ENCODE measurements at places on chromosomes 6 and 20.

DNA sequence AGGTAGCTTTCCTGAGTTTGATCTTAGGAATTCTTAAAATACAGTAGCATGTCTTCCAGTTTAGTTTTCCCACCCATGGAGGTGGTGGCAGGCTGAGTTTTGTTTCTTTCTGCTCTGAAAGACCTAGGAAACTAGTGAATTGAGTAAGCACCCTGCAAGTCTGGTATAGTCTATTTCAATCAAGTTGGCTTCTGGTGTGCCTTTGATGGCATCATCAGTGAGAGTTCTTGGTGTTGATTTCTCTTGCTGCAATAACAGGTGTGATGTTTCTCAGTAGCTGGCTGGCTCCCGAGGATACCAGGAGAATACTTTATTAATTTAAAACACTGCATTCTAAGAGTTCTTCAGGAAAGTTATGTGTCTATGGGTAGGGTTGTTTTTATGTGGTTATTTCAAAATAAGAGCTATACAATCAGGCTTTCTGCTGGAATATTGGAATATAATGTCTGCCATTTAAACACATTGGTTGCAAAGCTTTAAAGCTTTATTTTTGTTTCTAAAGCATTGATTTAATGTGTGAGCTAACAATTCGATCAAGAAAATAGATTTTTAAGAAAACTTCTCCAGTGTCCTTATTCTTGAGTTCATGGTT lies 19.0 kb downstream of the VAPB start:
- DNase-seq: no peak

DNA sequence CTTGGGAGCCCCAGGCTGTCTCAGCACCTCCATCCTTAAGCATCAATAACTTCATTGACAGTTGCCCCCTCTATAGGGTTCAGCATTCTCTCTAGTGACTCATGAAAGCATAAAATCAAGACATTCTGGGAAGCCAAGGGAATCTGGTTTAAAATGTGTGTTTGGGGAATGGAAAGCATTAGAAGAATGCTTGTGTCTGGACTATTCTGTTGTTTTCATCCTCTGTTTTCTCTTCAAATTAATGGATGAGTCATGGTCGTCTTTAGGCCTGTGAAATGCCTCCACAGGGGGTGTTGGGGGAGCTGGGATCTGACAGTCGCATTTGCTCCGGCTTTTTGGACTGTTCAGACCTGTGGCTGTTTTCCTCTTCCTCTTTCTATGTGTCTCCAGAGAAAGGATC lies 279.7 kb downstream of the CDC5L start:
- DNase-seq: no peak

GRCh38 chr6:135183002-135183531 lies 2.0 kb downstream of the MYB start:
- no peak for DNase-seq

DNA sequence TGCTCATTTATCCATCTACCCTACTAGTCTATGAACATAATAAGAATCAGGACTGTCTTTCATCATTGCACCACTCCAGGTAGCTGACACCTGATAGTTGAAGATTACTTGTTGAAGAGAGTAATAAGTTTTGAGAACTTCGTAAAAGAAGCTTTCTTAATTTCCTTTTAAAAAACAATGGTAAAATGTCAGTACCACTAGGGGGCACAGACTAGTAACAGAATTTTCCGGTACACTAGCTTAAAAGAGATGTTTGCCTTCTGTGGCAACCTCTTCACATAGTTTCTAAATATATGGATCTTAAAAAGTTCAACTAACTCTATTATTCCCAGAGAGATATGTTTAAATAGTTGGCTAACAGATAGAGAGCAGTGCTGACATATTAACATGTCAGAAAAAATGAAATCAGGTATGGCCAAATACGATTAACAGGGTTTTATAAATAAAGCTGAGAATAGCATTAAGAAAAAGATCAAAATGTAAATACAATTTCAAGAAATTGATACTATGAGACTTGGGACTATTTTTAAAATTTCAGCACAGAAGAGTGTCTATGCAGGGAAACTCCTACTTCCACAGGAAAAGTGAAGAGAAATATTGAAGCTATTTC lies 5.4 kb upstream of the KCNQ5 start:
- DNase-seq: peak; percentile 24

DNA sequence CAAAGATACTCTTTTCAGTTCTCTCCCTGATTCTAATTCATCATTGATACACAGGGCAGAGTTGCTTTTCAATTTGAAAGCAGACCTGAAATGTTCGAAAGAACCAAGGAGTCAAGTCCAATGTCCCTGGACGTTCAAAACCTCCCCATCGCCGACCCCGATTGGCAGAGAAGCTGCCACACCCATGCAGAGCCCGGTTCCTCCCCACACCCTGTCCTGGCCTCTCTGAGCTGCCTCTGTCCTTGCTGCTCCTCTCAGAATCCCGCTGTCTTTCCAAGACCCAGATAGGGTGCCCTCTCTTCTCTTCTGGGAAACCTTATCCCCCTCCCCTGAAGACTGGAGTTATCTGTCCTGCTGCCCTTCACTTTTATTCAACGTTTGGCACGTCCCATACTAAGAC lies 52.3 kb upstream of the CITED2 start:
- DNase-seq: no peak

GRCh38 chr6:81834141-81834681 lies 81.7 kb upstream of the TENT5A start:
- no peak for DNase-seq

DNA sequence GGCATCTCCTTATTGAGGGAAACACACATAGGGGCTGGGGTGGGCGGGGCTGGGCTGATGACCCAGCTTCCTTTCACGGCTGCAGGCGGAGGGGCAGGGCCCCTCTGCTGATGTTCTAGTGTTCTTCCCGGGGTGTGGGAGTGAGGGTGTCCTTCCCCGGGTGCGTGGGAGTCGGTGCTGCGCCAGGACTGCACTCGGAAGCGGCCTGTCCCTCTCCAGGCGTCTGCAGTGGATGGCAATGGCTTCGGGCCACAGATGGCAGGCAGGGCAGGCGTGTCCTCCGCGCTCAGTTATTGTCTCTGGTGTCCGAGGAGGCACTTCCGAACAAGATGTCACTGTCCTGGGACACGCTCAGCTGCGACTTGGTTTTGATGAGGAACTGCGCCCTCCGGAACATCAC lies 19.2 kb downstream of the KCNG1 start:
- no peak for DNase-seq

DNA sequence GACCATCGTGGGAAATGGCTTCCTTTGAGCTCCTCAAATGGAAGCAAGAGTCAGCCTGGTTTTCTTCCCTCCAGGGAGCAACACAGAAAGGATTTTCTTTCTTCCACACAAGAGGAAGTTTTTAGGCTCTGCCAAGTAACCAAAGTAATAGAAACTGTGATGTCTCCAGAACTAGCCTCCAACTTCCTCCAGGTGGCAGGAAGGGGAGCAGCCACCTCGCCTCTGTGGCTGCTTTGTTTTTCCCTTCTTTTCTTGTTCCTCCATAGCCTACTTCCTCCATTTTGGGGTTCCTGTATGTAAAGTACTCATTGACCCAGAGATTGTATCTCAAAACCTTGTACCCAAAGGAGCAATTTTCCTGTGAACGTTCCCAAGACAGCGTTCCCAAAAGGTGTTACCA lies 32.7 kb upstream of the CCR6 start:
- DNase-seq: no peak

GRCh38 chr6:30664994-30665767 lies 7.6 kb downstream of the DHX16 start:
- DNase-seq: no peak

DNA sequence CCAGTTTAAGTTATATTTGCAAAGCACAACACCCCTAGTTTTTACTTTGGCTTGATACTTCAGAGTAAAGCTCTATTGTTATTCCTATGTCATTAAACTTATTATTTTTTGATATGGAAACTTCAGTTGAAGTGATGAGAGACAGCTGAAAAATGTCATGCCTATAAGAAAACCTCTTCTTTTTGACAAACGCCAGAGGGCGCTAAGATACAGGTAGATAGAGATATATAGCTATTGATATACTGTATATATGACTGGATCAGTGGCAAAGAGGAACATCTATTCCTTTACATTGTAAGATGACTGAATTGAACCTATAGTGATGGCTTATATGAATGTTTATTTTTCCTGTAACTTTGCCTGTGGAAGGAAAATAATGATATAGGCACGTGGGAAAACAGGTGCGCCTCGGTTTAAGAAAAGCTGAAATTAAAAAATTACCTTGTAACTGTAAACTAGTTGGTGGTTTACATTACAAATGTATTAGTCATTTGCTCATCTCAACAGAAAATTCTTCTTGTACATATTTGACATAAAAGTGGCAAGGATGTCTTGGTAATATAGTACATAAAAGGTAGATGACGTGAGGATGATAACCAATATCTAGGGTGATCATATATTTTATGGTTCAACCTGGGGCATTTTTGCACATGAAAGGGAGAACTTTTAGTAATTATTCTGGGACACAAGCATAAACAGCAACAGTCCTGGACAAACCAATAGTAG lies 74.1 kb downstream of the LAMA4 start:
- DNase-seq: peak; percentile 78

- DNase-seq: no peak
These were observed 13.2 kb downstream of the TMEM74B start for GRCh38 chr20:1171461-1172093.

DNA sequence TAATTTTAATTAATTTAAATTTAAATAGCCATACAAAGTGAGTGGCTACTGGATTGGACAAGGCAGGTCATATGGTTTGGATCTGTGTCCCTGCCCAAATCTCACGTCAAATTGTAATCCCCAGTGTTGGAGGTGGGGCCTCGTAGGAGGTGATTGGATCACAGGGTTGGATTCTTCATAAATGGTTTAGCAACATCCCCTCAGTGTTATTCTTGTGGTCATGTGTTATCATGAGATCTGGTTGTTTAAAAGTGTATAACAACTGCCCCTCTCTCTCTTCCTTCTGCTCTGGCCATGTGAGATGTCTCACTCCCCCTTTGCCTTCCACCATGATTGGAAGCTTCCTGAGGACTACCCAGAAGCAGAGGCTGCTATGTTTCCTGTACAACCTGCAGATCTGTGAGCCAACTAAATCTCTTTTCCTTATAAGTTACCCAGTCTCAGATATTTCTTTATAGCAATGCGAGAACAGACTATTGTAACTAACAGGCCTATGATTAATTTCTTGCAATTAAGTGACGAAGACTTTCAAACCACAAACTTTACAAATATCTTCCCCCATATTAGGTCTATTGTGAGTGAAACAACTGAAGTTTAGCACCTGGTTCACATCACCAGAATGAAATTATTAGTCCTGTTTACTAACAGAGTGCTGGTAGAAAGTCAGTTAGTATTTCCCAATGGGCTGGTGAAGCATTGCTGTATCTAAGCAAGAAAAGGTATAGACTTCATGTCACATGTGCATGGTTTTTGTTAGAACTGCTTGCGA lies 60.0 kb upstream of the TNFAIP3 start:
- DNase-seq: no peak

DNA sequence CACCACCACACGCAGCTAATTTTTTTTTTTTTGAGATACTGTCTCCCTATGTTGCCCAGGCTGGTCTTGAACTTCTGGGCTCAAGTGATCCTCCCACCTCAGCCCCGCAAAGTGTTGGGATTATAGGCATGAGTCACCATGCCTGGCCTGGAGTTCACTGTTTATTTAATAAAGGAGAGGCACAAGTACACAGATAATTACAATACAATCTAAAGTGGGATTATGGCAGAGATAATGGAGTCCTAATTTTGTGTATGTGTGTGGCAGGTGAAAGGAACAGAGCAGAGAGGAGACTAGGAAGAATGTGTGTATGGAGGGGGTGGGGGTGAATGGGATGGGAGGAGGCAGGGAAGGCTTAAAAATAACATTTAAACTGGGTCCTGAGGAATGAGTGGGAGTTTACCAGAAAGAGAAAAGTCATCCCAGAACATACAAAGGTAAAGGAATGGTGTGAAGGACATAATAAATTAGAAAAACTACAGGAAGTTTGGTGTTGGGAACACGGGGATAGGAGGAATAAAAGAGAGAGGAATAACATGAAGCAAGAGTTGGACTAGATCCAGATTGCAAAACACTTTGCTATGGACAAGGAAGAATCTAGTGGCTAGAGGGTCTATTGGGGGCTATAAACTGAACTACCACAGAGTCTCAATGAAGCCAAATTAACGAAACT lies 4.4 kb downstream of the NCOA5 start:
- DNase-seq: no peak

DNA sequence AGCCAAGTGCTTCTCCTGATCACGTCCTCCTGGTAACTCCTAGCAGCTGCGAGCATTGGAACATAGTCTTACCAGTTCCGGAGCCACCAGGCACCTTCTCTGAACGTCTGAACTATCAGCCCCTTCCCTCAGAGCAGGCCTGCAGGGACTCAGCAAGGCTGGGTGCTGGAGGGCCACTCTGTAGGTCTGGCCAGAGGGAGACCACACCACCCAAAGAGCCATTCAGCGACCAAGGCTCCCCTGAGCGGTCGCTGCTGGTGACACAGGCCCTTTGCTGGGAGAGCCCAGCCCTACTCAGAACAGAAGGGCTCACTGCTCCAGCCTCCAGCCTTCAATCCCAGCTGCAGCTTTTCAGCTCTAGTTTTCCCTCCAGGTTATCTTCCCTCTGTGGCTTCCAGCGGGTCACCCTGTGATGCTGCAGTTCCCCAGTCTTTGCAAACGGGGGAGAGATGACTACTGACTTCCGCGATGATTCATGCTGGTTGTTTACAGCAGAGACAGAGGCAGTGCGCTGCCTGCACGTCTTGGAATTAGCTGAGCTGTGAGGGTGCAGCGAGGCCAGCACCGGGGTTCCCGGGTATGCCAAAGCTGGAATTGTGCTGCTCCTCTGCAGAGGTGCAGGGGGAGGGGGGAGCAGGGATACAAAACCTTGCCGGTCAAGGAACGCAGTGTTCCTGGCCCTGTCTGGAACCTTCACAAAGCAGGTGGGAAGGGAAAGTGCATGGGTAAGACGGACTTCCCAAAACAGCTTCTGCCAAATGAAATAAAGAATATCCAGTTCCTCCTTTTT lies 161.4 kb downstream of the LY86 start:
- DNase-seq: no peak

DNA sequence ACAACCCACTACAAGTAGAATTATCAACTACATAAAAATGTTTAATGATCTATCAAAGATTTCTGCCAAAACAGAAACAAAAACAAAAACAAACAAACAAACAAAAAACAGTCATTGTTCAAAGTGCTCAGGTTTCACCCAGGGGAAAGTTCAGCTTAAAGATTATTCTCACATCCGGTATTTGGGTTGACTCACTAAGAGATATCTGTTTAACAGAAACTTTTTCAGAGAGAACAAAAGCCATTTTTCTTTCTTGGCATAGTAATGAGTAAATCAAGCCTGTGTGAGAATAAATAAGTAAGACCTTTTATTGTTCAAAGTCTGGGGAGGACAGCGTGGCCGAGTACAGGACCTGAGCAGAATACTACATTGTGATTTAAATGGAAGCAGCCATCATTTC lies 143.6 kb downstream of the RCAN2 start:
- DNase-seq: no peak

DNA sequence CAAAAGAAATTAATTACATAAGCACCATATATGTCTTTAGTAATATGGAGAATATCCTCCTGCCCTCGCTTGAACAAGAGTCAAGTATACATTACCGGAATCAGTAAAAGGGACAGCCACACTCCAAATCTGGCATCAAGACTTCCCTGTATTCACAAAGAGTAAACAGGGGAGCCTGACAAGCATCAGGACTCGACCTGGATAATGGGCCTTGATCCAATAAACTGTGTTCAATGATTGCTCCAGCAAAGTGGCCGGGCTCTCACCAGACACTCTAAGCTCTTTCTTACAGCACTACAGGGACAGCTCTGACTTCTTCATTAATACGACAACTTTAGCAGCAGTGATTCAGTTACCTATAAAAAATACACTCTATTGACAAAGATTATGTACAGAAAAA lies 307.9 kb upstream of the POU3F2 start:
- no peak for DNase-seq

Measured in NCI-H1694 treated with DMSO at 0.1 percent for 48 hours (cell line).